ENCODE measurements at places on chromosomes 13 and 19.

DNA sequence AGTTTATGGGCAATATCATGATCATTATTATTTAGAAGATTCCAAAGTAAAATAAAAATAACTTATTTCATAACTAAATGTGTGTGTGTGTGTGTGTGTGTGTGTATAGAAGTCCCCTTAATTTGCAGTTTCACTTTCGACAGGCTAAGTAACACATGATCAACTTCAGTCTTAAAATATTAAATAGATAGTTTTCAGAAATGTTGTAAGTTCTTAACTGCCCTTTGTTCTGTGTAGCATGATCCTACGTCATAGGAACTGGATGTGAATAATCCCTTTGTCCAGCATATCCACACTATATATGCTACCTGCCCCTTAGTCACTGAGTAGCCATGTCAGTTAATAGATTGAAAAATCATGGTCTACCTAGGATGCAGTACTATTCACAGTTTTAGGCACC is 1863.5 kb upstream of the PCDH20 start:
- no peak for DNase-seq

GRCh38 chr19:46144756-46145155 is 3.3 kb upstream of the IGFL2 start:
- no peak for DNase-seq

GRCh38 chr13:76132532-76132931 is 496.4 kb downstream of the LMO7 start:
- no peak for DNase-seq

DNA sequence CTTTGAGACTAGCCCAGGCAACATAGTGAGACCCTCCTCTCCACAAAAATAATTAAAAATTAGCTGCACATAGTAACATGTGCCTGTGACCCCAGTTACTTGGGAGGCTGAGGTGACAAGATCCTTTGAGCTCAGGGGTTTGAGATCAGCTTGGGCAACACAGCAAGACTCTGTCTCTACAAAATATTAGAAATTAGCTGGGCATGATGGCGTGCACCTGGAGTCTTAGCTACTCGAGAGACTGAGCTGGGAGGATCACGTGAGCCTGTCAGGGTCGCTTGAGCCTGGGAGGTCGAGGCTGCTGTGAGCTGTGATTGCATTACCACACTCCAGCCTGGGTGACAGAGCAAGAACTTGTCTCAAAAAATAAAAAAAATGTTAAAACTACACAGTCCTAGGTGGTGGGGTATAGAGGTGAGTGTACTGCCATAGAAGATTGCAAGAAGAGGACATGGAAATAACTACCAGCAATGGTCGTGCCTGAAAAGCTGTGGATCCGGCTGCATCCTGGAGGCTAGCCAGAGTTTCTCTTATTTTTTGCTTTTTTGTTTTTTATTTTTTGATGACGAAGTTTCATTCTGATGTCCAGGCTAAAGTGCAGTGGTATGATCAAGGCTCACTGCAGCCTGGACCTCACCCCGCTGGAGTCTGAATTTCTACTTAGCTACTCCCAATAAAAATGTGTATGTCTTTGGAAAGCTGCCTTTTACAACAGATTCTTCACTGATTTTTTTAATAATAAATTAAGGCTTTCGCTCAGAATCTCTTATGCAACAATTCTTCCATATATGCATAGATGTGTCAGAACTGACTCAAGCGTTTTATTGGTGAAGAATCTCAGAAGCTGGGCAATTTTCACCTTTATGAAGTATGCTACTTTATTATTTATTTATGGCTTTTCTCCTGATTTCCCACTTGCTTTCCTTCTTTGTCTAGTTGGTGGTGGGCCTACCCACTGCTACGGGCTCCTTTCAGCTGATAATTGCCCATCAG is 393.8 kb downstream of the TSHZ3 start:
- no peak for DNase-seq

- DNase-seq = no peak
These were observed 143.2 kb upstream of the ZNF536 start for GRCh38 chr19:30228835-30229524.

GRCh38 chr13:66312312-66313087 is 917.6 kb downstream of the PCDH9 start:
- DNase-seq = no peak

- DNase-seq = no peak
These were observed 277.9 kb upstream of the SOX1 start for GRCh38 chr13:111789011-111789410.

GRCh38 chr19:41192574-41193429 is at the start of gene CYP2S1:
Gene CYP2S1, plus strand, starts transcription at chr19:41193219. Its CDS starts 46 bp downstream, at chr19:41193265.
- DNase-seq = peak; percentile 20

DNA sequence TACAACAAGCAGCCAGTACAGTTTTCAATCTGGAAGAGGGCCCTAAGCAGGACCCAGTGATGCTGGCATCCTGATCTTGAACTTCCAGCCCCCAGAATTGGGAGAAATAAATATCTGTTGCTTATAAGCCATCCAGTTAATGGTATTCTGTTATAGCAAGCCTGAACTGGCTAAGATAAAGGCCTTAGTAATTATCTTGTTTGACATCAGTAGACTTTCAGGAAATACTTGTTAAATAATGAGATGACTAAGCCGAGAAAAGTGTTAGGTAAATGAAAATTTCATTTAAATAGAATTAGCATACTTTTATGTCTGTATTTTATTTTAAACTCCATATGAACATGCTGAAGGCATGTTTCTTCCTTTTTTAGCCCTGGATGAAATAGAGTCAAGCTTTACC is 188.2 kb downstream of the OLFM4 start:
- no peak for DNase-seq

- no peak for DNase-seq
These were observed 98.2 kb downstream of the ING1 start for GRCh38 chr13:110811771-110812120.

GRCh38 chr13:99193152-99193551 is 7.5 kb upstream of the UBAC2 start:
- DNase-seq = no peak

GRCh38 chr13:51581148-51581820 is 3.0 kb upstream of the WDFY2 start:
- DNase-seq = no peak

DNA sequence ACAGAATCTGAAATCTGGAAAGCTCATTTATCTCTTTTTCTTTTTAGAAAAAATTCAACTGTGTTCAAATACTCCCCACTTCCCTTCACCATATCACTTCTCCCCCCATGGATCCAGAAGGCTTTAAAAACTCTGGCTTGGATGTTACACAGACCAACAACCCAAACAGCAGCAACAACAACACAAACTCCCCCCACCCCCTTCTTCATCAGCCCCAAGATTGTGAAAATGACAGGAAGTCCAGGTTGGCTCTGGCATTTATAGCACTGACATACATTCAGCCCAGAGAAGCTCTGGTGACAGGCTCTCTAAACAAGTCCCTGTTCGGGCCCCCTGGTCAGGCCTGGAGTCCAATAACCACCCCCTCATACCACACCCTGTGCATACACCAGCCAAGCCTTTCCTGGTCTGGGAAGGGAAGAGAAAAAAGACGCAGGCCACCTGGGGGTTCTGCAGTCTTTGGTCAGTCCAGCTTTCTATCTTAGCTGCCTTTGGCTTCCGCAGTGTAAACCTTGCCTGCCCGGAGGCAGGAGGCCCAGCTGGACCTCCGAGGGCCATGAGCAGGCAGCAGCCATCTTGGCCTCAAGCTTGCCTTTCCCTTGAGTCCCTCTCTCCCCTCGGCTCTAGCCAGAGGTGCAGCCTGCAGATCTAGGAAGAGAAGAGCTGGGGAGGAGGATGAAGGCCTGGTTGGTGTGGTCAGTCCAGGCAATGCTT is 6.8 kb downstream of the CDX2 start:
- no peak for DNase-seq

GRCh38 chr13:81021284-81021840 is 680.4 kb upstream of the SPRY2 start:
- DNase-seq = no peak

DNA sequence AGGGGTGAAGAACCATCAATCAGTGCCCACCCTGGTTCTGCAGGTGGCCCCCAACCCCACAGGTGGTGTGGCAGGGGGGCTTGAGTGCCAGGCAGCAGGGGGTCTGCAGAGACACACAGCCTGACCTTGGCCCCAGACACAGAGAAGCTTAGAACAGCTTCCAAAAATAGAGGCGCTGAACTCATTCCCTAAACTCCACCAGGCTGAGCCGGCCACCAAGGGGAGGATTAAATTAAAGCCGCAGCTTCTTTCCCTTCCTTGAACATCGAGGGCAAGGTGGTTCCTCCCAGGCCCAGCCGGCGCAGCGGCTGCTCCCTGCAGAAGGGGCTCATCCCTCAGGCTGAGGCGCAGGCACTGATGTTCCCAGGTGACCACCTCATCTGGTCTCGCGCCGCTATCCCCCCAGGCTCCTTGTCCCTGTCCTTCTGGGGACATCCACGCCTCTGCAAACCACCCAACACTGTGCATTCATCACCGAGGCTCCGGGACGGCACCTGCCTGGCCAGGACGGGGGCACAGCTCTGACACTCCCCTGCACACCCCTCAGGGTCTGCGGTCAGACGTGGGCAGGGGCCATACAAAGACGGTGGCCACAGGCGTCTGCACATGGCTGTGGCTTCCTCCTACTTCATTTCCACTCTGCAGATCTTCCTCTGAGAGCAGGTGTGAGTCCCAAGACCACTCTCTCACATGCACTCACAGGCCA is 30.9 kb downstream of the LAMP1 start:
- no peak for DNase-seq

- no peak for DNase-seq
These were observed 2.2 kb upstream of the FCHO1 start for GRCh38 chr19:17748884-17749638.

- DNase-seq = no peak
These were observed 43.4 kb downstream of the BICRA start for GRCh38 chr19:47652285-47652684.

DNA sequence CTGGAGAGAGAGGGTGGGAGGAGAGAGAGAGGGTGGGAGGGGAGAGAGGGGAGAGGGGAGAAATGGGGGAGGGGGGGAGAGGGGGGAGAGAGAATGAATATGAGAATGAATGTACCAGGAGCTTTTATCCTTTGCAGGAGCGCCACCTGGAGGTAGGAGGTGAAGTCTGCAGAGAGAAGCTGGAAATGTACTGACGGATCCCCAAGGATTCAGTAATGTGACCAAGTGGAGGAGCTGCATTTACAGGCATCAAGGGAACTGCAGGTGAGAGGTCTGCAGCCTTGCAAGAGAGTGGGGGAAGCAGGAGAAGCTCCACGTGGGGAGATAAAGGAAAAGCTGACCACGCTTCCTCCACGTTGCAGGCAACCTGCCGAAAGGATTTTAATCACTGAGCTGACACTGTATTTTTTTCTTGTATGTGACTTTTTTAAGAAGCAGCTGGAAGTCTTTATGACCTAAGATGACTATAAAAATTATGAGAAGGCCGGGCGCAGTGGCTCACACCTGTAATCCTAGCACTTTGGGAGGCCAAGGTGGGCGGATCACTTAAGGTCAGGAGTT is 33.7 kb downstream of the VSTM1 start:
- DNase-seq = peak; percentile 38

DNA sequence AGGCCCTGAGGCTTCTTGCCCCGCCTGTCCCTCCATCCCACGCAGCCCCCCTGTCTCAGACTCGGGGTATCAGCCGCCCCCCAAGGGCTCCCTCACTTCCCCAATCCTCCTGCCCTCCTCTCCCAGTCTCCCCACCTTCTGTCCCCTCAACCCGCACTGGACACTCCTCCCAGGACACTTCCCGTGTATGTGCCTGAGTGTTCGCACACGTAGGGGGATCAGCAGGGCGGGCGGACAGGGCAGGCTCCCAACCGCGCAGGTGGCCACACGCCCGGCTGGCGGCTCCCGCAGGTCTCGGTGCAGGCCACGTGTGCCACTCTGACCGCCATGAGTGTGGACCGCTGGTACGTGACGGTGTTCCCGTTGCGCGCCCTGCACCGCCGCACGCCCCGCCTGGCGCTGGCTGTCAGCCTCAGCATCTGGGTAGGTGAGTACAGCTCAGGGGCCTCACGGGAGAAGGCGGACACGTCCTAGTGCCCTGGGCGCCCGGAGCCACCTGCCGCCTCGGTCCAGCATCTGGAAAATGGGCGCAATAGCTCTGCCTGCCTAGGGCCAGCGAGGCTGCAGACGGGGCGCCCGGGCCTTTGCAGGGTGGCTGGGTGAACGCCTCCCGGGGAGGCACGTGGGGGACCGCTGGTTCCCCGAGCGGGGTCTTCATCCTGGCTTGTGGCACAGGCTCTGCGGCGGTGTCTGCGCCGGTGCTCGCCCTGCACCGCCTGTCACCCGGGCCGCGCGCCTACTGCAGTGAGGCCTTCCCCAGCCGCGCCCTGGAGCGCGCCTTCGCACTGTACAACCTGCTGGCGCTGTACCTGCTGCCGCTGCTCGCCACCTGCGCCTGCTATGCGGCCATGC is 2.3 kb downstream of the KISS1R start:
- DNase-seq = peak; percentile 68

DNA sequence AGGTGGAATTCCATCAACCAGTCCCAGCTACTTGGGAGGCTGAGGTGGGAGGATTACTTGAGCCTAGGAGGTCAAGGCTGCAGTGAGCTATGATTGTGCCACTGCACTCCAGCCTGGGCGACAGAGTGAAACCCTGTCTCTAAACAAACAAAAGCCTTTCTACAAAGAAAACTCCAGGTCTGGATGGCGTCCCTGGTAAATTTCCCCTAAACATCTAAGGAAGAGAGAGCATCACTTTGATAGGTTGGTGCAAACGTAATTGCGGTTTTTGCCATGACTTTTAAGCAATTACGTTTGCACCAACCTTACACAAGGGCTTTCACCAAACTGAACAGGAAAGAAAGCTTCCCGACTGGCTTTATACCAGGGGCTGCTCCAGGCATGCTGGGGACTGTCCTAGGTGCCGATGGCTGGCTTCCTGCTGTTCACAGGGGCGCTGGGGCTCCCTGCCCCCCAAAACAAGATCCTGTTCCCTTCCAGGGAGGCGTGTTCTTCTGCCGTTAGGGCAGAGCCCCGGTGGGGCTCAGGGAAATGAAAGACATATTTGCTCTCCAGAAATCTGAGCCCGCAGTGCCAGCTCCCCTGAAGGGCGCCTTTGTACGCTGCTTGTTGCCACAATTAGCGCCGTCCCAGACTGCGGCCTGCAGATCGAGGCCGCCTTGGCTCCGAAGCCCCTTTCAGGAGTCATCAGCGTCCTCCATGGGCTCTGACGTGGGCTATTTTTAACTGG is 38.7 kb upstream of the KLF2 start:
- no peak for DNase-seq

GRCh38 chr13:84641491-84641890 is 759.2 kb upstream of the SLITRK1 start:
- DNase-seq = no peak

GRCh38 chr13:33636243-33636642 is 181.7 kb upstream of the RFC3 start:
- no peak for DNase-seq

GRCh38 chr13:35599384-35599783 is 122.9 kb upstream of the MAB21L1 start:
- DNase-seq = no peak

DNA sequence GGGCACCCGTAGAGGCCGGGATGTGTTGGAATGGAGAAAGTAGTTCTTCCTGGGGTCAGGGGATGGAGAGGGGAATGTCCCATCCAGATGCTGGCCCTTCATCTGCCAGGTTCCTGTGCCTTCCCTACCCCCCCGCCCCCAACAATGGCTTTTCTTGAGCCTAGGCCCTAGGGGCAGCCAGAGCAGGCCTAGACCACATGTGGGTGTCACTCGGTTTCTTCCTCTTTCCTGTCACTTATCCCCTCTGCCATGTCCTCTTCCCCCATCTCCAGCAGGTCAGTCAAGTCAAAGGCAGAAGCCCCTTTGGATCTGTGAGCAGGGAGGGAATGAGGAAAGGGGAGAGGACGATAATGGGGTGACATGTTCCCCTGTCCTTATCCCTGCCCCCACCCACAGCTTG is 36.4 kb downstream of the LYL1 start:
- DNase-seq = no peak

Measured in activated naive CD8-positive, alpha-beta T cell treated with anti-CD3 and anti-CD28 coated beads for 36 hours (primary cell).